ENCODE measurements at places on chromosomes 4 and X.

DNA sequence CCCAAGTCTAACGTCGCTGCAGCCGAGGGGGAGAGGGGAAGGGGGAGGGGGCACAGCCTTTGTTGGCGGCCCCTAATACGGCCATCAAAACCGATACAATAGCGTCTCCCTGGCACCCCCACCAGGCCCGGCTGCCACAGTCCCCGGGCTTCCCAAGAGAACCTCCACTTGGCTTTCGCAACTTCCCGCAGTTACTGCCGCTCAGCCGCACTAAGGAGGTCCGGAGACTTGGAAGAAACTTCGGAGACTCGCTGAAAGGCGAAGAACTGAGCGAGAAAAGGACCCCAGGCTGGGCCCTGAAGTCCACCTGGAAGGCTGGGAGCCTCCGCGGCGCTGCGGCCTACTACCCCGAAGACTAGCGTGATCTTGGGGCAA lies 2.8 kb downstream of the NKX6-1 start:
- ATAC-seq: no peak

GRCh38 chr4:111707491-111707890 lies 437.8 kb upstream of the FAM241A start:
- no peak for ATAC-seq

DNA sequence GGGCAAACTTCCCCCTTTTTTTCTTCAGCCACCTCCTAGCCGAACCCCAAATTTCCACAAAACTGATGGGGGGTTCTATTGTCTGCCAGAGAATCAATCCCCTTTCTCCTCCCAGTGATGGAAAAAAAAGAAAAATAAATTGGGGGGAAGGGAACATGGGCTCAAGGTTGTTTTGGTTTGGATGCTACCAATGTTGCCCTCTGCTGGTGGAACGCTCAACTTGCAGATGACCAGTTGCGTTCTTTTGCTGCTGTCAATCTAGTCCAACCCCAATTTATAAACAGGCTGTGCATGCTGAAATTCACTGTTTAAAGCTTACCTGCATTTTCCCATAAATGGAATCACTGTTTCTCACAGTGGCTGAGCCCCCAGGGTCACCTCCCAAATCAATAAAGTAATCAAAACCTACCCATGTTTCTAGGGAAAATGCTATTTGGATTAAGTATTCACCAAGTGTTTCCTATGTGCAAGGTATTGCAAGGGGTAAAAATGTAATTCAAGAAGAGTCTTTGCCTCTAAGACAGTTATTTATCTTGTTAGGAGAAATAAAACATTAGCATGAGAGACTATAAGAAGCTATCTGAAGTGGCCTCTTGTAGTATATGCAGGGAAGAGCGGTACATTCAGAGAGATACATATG lies 116.7 kb upstream of the TMEM164 start:
- no peak for ATAC-seq

DNA sequence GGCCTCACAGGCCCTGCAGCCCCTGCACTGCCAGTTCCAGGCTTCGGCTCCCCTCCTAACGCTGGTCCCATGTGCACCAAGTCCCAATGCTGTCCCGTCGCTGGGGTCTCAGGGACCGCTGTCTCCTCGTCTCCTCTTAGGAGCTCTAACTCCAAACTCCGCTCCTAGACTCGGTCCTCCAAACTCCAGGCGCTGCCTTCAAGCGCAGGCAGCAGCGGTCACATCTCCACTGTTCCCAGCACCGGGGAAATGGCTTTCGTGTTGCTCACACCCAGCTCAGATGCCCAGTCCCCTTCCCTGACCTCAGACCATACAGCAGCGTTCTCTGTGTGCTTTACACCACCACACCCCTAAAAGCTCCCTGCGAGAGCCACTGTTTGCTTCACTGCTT lies 19.6 kb upstream of the HMX1 start:
- no peak for ATAC-seq

- peak; percentile 80 for ATAC-seq
These were observed 18.1 kb upstream of the CHRNA9 start for GRCh38 chr4:40316782-40317635.

DNA sequence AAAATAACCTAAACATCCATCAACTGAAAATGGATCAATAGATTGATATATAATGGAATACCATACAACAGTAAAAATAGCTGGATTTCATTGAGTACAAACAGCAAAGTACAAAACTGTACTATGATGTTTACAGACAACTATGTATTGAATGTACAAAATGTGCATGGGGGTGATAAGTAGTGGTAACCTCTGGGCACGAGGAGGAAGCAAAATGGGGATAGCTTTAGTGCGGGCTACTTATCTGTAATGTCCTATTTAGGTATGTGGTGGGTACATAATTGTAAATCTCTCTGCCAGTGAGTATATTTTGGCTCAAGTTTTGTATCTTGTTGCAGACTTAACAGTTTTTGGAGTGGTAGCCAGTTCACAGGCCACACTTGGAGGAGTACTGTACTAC lies 123.6 kb downstream of the STAG2 start:
- no peak for ATAC-seq

DNA sequence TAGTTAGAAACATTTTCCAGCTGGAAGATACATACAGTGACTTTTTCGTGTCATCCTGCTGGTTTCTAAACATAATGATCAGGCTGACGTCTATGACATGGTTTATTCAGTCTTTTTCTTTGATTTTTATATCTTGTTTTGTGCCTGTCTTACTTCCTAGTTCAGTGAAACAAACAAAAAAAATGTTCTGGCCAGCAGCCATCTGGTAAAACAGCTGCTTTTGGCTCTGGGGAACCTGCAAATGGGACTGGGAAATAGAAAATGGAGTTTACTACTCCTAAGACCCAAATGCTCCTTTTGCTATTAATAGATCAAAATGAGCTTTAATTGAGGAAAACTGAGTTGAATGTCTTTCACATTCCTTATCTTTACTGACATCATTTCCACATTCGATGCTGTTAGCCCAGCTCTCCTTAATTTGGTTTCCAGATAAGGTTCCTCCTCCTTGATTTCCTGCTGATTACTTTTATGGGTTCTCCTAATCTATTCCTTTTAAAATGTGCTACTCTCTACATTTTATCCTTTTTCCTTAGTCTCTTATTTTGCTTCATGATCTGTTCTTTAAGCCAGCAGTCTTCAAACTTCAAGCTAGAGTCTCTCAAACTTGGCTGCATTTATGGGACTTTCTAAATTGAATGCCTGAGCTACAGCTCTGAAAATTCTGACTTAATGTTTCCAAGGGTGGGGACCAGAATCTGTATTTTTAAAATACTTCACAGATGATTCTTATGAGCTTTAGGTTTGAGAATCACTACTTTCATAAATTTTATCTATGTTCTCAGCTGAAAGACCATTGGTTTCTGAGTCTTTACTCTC lies 499.5 kb downstream of the ANKRD50 start:
- no peak for ATAC-seq

DNA sequence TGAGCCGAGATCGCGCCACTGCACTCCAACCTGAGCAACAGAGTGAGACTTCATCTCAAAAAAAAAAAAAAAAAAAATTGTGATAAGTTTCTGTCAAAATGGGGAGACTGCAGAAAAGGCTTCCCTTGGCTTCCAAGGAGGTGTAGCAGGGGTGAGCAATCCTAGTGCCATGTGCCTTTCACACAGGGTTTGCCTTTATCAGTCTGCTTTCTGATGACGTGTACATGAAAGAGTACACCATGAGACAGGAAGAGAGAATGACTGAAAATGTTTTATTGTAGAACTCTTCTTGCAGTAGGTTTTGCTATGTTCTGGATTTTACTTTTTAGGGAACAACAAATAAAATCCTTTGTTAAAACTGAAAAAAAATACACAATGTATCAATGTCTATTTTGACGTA lies 23.4 kb upstream of the ZFP42 start:
- no peak for ATAC-seq

GRCh38 chrX:28880136-28880535 lies 292.9 kb downstream of the IL1RAPL1 start:
- no peak for ATAC-seq

- no peak for ATAC-seq
These were observed 71.5 kb downstream of the PPP4R3C start for GRCh38 chrX:27391623-27392022.

DNA sequence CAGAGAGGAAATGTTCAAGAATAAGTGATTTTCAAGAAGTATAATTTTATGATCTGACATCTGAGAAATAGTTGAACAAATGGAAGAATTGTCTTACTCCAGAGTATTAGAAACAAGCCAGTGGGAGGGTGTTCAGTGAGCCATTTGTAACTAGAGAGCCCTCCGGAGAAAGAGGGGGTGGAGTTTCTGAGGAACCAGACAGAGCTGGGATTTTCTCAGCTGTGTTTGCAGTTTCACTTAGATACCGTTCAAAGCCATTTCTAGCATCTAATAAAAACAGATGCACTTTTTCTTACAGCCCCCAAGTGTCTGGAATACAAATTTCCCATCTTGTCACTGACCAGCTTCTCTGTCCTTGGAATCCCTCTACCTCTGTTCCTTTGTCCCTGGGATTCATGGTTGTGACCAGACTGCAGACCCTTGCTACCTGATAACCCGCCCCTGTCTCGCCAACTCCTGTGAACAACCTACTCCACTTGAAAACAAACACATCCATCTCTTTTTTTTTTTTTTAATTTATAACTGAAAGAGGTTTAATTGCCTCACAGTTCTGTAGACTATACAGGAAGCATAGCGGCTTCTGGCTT lies 132.8 kb upstream of the KLF3 start:
- ATAC-seq: no peak

- peak; percentile 91 for ATAC-seq
These were observed 43.4 kb downstream of the C4orf51 start for GRCh38 chr4:145723336-145723735.

- no peak for ATAC-seq
These were observed 53.4 kb downstream of the SHROOM3 start for GRCh38 chr4:76488455-76488854.

DNA sequence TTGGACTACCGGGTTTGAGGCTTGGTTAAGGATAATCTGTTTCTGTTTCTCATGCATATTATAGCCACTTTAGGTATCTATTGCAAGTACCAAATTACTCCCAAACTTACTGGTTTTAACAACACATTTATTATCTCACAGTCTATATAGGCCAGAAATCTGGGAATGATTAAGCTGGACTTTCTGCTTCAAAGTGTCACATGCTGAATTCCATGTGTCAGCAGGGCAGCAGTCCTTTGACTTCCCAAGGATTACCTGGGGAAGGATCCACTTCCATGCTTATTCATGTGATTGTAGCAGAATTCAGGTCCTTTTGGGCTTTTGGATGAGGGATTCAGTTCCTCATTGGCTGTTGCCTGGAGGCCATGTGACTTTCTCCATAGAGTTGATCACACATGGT lies 349.0 kb upstream of the TRAM1L1 start:
- no peak for ATAC-seq

GRCh38 chrX:42846741-42847140 lies 68.8 kb upstream of the PPP1R2C start:
- ATAC-seq: no peak

GRCh38 chrX:100768679-100769338 lies 36.9 kb upstream of the SYTL4 start:
- ATAC-seq: peak; percentile 99

GRCh38 chr4:8832113-8832915 lies 39.3 kb downstream of the HMX1 start:
- no peak for ATAC-seq

- no peak for ATAC-seq
These were observed 1230.0 kb upstream of the TENM3 start for GRCh38 chr4:181013162-181013561.

DNA sequence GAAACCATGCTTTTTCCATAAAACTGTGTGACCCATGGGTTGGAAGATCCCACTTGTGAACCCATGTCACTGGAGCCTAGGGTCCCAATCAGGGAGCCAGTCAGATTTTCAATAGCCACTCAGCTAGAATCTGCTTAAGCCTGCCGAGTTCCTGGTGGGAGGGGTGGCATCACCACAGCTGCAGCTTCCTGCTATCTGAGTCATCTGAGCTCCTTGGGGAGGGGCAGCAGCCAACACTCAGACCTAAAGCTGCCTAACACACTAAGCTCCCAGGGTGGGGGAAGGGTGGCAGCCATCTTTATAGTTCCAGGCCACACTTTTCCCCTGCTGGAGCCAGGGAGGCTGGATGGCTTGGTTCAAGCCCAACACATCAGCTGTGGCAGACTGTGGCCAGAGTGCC lies 350.1 kb downstream of the C4orf33 start:
- no peak for ATAC-seq

DNA sequence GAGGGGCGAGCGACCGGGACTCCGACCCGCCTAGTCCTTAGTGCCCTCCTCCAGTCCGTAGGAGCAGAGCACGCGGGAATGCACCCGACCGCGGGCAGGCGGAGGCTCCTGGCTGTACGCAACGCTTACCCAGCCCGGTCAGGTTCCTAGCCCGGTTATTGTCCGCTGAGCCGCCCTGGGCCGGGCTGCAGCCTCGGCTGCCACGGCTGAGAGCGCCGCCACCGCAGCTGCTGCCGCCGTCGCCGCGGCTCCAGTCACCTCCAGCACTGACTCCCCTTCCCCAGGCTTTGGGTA lies at the start of gene AMER1:
TSS of gene AMER1 (minus strand) at position 268 of the 294 bp plus-strand sequence. CDS start 12,422 bp downstream, outside the sequence.
- ATAC-seq: peak; percentile 65

DNA sequence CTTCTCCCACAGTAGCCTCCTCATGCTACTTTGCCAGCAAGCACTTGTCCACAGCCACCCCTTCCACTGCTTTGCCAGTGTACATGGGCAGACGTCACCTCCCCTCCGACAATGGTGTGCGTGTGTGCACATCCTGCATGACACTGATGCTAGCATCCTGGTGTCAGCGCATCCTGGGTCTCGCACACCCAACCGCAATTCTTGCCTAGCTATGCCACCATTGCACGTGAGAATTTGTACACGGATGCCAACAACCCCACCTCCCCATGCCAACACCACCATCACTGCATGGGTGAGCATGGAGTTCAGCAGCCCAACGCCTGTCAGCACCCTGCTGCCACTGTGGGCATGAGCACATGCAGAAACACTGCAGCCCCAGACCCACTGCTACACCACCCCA lies 550.0 kb downstream of the STPG2 start:
- ATAC-seq: no peak

DNA sequence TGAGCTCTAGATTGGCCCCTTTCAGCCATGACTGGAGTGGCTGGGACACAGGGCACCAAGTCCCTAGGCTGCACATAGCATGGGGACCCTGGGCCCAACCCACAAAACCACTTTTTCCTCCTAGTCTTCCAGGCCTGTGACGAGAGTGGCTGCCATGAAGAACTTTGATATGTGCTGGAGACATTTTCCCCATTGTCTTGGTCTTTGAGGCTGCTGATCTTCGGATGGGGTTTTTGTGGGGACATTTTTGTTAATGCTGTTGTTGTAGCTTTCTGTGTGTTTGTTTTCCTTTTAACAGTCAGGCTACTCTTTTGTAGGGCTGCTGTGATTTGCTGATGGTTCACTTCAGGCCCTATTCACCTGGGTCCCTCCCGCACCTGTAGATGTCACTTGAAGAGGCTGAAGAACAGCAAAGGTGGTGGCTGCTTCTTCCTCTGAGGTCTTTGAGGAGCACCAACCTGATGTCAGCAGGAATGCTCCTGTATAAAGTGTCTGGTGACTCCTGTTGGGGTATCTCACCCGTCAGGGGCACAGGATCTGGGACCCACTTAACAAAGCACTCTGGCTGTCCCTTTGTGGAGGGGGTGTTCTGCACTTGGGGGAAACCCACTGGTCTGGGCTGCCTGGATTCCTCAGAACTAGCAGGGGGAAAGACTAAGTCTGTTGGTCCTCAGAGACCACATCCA lies 49.6 kb upstream of the GRID2 start:
- ATAC-seq: no peak

GRCh38 chr4:86033171-86033570 lies 326.7 kb downstream of the MAPK10 start:
- peak; percentile 64 for ATAC-seq
